Right atrium auricular region (tissue), 2 donors: ENCODE measurements at places on chromosomes 16 and 17. TPM values are rescaled to one million over a fixed set of nuclear protein-coding genes. Genes with fewer than 3 reads are reported as not detected.

Gene AIPL1
- not detected for total RNA-seq

Gene KLHL11
- total RNA-seq, result 8.7 TPM

Gene ASIC2
- 0.75 TPM for total RNA-seq

Gene RSAD1
- total RNA-seq, result 19.3 TPM

Gene KRTAP4-5
- not detected for total RNA-seq

Gene ZNF629
- total RNA-seq, result 22.9 TPM

Gene BCO1
- not detected for total RNA-seq

Gene OSGIN1
- total RNA-seq, result 6.0 TPM

Gene CACNA1G
- total RNA-seq, result 6.2 TPM

DNA sequence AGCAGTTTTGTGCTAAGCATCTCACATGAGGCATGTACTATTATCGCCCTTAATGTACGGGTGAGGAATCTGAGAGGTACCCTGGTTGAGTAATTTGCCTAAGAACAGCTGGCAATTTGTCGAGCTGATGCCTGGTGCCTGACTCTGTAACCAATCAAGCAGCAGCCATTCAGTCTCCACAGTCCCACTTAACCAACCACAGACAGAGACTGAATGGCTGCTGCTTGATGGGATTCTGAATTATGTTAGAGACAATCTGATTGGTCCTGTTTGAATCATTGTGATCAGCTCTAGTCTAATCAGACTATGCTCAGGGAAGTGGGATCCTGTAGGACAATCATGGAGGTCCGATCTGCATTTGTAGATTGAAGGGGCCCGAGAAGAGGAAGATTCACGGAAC is 447.0 kb downstream of the SHISA9 start:
- no peak overlapping the region for H3K27ac ChIP-seq
- H3K36me3 ChIP-seq, result no peaks in the 10 kb centered on the region
- H3K27me3 ChIP-seq, result no peaks in the 10 kb centered on the region
- DNase-seq, result no peak
- no peaks in the 10 kb centered on the region for H3K4me1 ChIP-seq

- DNase-seq, result no peak
- no peak overlapping the region for H3K27ac ChIP-seq
- H3K27me3 ChIP-seq, result no peaks in the 10 kb centered on the region
- H3K4me1 ChIP-seq, result peaks cover 27% of the 10 kb centered on the region
- no peak overlapping the region for H3K4me3 ChIP-seq
- H3K36me3 ChIP-seq, result no peaks in the 10 kb centered on the region
Observed at GRCh38 chr17:74288785-74289184, 14.8 kb downstream of the DNAI2 start.

- peak overlapping the region; percentile 21 for H3K27ac ChIP-seq
- no peaks in the 10 kb centered on the region for H3K27me3 ChIP-seq
- peaks cover 5% of the 10 kb centered on the region for H3K4me1 ChIP-seq
- DNase-seq, result no peak
Observed at GRCh38 chr16:77585379-77586251, 136.7 kb upstream of the NUDT7 start.

- no peak overlapping the region for H3K4me3 ChIP-seq
- DNase-seq, result no peak
- no peak overlapping the region for H3K27ac ChIP-seq
- H3K27me3 ChIP-seq, result no peaks in the 10 kb centered on the region
- H3K36me3 ChIP-seq, result no peaks in the 10 kb centered on the region
- no peaks in the 10 kb centered on the region for H3K4me1 ChIP-seq
Observed at GRCh38 chr17:40509626-40510327, 8.4 kb upstream of the TNS4 start.

DNA sequence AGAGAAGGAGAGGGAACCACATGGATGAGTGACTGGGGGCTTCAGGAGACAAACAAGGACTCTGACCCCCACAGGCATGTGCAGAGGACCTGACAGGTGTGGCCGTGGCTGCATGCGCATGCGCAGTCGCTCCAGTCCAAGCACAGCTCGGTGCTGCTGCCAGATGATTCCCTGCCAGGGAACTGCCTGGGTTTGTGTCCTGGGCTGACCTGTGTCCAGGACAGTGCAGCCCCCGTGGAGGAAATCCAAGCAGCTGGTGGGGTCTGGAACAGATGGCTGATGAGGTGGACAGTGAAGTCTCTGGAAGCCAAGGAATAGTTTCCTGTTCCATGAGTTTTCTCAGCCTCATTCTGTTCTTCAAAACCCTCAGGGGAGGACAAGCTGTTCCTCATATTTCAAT is 27.3 kb downstream of the LASP1 start:
- peak; percentile 73 for DNase-seq
- H3K4me1 ChIP-seq, result peaks cover 88% of the 10 kb centered on the region
- no peak overlapping the region for H3K4me3 ChIP-seq

GRCh38 chr17:71325886-71326285 is 794.9 kb upstream of the SOX9 start:
- DNase-seq, result no peak
- H3K36me3 ChIP-seq, result no peaks in the 10 kb centered on the region
- no peaks in the 10 kb centered on the region for H3K27me3 ChIP-seq
- no peaks in the 10 kb centered on the region for H3K4me1 ChIP-seq

DNA sequence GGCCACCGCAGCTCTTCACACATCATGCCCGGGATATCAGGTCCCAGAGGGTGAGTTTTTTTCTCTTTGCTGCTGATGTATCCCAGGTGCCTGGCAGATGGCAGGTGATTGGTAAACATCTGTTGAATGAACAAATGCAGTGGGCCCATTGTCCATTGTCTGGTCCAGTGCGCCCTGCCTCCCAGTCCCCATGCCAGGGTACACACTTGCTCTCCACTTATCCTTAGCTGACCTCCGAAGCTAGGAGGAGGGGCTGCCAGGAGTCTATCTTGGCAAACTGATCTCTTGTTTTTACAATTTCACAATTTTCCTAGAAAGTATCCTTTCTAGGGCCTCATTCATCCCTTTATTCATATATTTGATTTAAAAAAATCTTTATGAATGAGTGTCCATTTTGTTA is 196.0 kb downstream of the RAB11FIP4 start:
- no peak overlapping the region for H3K27ac ChIP-seq
- no peak overlapping the region for H3K4me3 ChIP-seq
- H3K27me3 ChIP-seq, result no peaks in the 10 kb centered on the region
- no peaks in the 10 kb centered on the region for H3K36me3 ChIP-seq

GRCh38 chr16:14181371-14182050 is 110.4 kb downstream of the MRTFB start:
- H3K4me1 ChIP-seq, result peaks cover 44% of the 10 kb centered on the region
- H3K4me3 ChIP-seq, result no peak overlapping the region
- H3K27ac ChIP-seq, result peak overlapping the region; percentile 11
- no peaks in the 10 kb centered on the region for H3K36me3 ChIP-seq
- no peaks in the 10 kb centered on the region for H3K27me3 ChIP-seq

- no peaks in the 10 kb centered on the region for H3K27me3 ChIP-seq
- H3K36me3 ChIP-seq, result no peaks in the 10 kb centered on the region
- no peak overlapping the region for H3K27ac ChIP-seq
- no peak for DNase-seq
- H3K4me1 ChIP-seq, result no peaks in the 10 kb centered on the region
Observed at GRCh38 chr17:61684172-61684571, 93.2 kb upstream of the NACA2 start.

GRCh38 chr16:85431431-85432124 is 181.5 kb upstream of the GSE1 start:
- no peak for DNase-seq
- no peak overlapping the region for H3K4me3 ChIP-seq
- no peak overlapping the region for H3K27ac ChIP-seq
- H3K36me3 ChIP-seq, result no peaks in the 10 kb centered on the region
- no peaks in the 10 kb centered on the region for H3K4me1 ChIP-seq

GRCh38 chr16:84950906-84951305 is 60.4 kb downstream of the ZDHHC7 start:
- no peak for DNase-seq
- H3K4me3 ChIP-seq, result no peak overlapping the region
- no peaks in the 10 kb centered on the region for H3K27me3 ChIP-seq
- H3K36me3 ChIP-seq, result no peaks in the 10 kb centered on the region
- H3K4me1 ChIP-seq, result peaks cover 21% of the 10 kb centered on the region

GRCh38 chr17:80035937-80036714 is at the start of gene CCDC40:
CCDC40 (plus strand) TSS chr17:80036642; CDS start chr17:80036663, 21 bp downstream.
- H3K27me3 ChIP-seq, result no peaks in the 10 kb centered on the region
- H3K27ac ChIP-seq, result peak within 1 kb of the TSS; percentile 92
- H3K4me1 ChIP-seq, result peaks cover 16% of the 10 kb centered on the region
- peak within 1 kb of the TSS; percentile 89 for H3K4me3 ChIP-seq

GRCh38 chr17:13753771-13754170 is 152.0 kb upstream of the HS3ST3A1 start:
- H3K27ac ChIP-seq, result no peak overlapping the region
- no peaks in the 10 kb centered on the region for H3K4me1 ChIP-seq
- no peak for DNase-seq

GRCh38 chr16:49356728-49357488 is 16.7 kb upstream of the C16orf78 start:
- H3K4me1 ChIP-seq, result no peaks in the 10 kb centered on the region
- no peak overlapping the region for H3K27ac ChIP-seq
- no peak overlapping the region for H3K4me3 ChIP-seq

- DNase-seq, result no peak
- H3K27me3 ChIP-seq, result no peaks in the 10 kb centered on the region
- H3K36me3 ChIP-seq, result no peaks in the 10 kb centered on the region
- H3K4me3 ChIP-seq, result peak overlapping the region; percentile 71
Observed at GRCh38 chr16:426115-426905, 861 bp downstream of the RAB11FIP3 start.

DNA sequence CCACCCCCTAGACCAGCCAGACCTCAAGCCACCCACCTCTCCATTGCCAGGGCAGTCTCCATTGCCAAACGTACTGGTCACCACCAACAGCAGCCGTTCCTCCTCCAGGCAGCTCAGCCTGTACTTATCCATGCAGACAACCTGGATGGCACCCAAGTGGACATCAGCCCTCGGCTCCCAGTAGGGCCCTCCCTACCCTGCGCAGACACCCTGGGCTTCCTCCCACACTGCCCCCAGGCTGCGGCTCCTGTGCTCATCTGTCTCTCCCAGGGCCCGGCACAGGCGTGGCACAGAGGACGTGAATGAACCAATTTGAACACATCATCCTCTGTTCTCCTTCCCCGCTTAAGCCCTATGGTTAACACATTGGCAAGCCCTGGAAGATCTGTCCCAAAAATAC is 29.5 kb downstream of the NOS2 start:
- no peaks in the 10 kb centered on the region for H3K4me1 ChIP-seq
- H3K36me3 ChIP-seq, result no peaks in the 10 kb centered on the region
- no peaks in the 10 kb centered on the region for H3K27me3 ChIP-seq
- no peak for DNase-seq

- H3K27me3 ChIP-seq, result no peaks in the 10 kb centered on the region
- H3K4me1 ChIP-seq, result no peaks in the 10 kb centered on the region
- no peak for DNase-seq
- no peaks in the 10 kb centered on the region for H3K36me3 ChIP-seq
Observed at GRCh38 chr17:55442953-55443683, 21.5 kb upstream of the MMD start.

DNA sequence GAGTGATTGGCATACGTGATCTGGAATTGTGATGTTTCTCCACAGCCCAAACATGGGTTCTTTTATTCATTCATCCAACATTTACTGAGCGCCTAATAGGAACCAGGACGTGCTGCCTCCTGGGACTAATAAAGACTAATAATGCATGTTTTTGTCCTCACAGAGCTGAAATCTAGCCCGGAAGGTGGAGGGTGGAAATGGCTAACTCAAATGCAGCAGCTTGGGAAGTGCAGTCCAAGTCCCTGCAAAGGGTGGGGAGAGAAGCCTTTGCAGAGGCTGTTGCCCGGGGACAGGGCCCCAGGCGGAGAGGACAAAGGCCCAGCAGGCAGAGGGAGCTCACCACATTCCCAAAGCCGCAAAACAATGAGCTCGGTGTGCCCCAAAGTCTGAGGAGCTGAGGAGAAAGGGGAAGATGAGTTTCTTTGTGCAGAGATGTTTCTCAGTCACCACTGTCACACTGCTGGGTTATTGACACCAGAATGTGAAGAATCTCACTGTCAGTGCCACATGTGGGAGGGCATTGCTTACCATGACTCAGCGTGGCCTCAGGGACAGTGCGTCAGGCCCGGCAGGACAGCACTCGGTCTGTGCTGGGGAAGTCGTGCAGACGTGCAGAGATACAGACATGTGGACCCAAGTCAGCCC is 118.2 kb upstream of the CHMP6 start:
- H3K4me1 ChIP-seq, result no peaks in the 10 kb centered on the region
- no peak for DNase-seq
- H3K4me3 ChIP-seq, result no peak overlapping the region
- H3K27ac ChIP-seq, result no peak overlapping the region
- H3K36me3 ChIP-seq, result no peaks in the 10 kb centered on the region

DNA sequence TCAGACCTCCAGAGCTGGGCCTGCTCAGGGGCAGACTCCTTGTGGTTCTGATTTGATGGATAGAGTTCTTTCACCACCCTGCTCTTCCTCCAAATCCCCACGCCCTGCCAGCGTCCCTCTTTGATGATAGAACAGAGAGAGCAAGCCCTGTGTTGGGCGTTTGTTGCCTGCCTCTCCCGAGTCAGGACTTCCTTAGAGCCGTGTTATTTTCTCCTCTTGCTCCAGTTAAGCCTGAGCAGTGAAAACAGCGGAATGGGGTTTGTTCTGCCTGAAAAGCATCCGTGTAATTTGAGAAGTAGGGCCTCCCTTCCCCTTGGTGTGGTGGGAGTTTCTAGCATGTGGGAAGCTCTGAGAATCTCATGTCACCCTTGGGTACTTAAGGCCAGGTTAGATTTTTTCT is 22.1 kb downstream of the TMEM94 start:
- DNase-seq, result no peak
- H3K4me1 ChIP-seq, result peaks cover 58% of the 10 kb centered on the region
- H3K27ac ChIP-seq, result no peak overlapping the region
- no peaks in the 10 kb centered on the region for H3K36me3 ChIP-seq

DNA sequence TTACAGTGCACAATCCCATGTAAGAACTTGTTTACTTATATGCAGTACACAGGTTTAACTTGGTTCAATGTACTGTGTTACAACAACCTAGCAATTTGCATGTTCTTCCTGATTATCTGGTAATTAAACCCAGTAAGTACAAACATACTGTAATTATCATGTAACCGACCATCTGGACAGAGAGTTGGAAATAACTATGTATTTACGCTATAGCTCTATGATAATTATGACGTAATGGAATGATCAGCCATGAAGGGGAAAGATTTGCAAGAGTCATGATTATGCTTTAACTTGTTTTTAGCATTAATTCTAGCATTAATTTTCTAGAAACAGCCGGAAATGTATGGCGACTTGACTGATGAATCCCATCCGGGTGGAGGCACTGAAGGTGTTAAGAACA is 74.8 kb upstream of the SALL1 start:
- no peak overlapping the region for H3K27ac ChIP-seq
- H3K27me3 ChIP-seq, result no peaks in the 10 kb centered on the region

DNA sequence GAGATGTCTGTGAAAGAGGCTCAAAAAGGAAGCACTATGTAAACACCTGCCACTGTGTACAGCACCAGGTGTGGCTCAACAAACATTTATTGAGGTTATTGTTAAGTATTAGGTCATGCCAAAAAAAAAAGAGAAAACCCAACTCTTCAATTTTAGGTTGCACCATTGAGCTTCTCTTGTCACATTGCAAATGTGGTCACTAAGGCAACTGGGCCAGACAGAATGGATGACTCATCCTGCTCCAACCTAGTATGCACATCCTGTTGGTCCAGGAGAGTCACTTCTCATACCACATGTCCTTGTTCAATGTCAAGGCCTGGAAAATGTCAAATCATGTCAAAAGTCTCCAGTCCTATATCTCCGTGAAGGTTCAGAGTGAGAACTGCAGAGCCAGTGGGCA is 25.0 kb downstream of the HOXB1 start:
- no peak for DNase-seq
- H3K4me1 ChIP-seq, result no peaks in the 10 kb centered on the region
- H3K4me3 ChIP-seq, result no peak overlapping the region
- no peaks in the 10 kb centered on the region for H3K27me3 ChIP-seq
- no peak overlapping the region for H3K27ac ChIP-seq

- peaks cover 32% of the 10 kb centered on the region for H3K4me1 ChIP-seq
- H3K4me3 ChIP-seq, result no peak overlapping the region
- H3K27me3 ChIP-seq, result no peaks in the 10 kb centered on the region
Observed at GRCh38 chr16:19517424-19518089, 4.3 kb downstream of the GDE1 start.
